CD4-positive, alpha-beta T cell treated with Interleukin-4 for 4 hours (primary cell): ENCODE measurements at places on chromosomes 1 and 21.

DNA sequence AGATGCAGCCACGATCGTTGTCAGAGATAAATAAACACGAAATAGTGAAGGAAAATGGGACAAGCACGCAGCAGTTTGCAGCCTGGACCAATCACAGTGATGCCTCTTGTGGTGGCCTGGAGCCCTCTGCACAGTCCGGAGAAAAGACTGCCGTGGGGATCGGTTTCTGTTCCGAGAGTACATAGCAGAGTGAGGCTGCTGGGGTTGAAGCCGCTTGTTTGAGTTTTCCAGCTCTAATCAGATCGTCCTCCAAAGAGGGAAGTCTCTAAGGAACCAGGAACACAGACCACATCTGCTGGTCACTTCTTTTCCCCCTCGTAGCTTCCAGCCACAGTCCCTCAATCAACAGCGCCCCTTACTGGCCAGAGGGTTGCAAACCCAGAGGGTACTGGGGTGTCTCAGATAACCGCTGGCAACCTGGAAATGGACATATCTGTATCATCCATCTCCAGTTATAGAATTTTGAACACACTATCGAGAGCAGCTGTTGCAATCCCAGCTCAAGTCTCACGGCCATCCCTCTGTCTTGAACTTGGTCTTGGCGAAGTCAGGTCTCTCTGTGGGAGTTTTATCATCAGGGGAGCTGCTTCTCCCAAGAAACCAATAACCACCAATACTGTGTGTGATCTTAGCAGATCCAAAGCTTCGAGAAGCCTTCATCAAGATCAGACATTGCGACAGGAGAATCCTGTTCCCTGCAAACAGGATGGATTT is 57.4 kb downstream of the OLIG1 start:
- peak; percentile 41 for DNase-seq

DNA sequence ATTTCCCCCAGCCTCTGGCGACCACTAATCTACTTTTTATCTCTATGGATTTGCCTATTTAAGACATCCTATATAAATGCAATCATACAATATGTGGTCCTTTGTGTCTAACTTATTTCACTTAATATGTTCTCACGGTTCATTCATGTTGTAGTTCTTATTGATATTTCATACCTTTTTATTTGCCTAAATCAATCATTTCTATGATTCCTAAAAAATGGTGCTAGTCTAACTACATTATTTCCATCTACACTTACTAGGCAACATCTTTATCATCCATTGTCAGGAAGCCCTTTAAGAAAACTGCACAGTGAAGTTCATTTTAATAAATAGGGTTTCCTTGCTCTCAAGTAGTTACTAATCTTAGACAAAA is 380 bp upstream of the FBXO28 start:
- DNase-seq = no peak

DNA sequence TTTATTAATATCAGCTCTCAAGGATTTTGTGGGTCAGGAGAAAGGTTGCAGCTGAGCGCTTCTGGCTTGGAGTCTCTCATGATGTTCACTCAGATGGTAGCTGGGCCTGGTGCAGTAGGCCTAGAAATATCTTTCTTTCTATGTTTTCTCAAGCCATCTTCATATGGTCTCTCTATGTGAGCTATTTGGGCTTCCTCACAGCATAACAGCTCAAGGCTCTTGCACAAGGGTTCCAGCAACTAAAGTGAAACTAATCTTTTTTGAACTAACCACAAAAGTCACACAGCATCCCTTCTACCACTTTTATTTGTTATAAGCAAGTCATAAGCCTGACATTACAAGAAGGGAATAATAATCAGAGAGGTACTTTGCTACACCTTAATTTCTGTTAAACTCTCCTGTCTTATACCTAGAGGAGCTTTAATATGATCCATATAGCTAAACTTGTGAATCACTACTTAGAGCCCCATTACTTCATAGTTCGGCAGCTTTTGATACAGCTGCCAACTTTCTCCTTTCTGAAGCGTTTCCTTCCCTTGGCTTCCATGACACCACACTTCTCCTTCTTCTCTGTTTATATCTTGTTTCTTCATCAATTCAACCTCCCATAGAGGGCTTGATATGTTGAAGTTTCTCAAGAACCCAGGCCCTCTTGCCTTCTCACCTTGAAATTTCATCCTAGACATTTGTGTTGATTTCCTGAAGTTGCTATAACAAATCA is 720.2 kb downstream of the LTN1 start:
- DNase-seq = no peak

DNA sequence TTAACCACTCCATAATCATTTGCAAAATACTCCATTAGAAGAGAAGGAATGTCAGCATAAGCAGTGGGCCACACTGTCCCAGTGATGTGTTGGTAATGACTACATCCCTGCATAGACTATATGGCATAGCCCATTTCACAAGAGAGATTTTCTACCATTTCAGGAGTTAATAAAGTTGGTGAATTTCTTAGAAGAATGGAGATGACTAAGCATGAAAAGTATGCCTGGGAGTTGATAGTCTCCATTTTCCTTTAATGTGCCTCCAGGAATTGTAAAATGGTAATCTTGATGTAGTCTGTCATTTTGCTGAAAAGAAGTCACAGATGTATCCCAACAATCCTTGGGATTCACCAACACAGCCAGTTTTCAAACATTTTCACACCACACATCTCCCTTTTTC is 608.8 kb upstream of the CHRM3 start:
- DNase-seq = no peak

GRCh38 chr1:201734786-201735185 is 94.2 kb upstream of the IPO9 start:
- DNase-seq = no peak

DNA sequence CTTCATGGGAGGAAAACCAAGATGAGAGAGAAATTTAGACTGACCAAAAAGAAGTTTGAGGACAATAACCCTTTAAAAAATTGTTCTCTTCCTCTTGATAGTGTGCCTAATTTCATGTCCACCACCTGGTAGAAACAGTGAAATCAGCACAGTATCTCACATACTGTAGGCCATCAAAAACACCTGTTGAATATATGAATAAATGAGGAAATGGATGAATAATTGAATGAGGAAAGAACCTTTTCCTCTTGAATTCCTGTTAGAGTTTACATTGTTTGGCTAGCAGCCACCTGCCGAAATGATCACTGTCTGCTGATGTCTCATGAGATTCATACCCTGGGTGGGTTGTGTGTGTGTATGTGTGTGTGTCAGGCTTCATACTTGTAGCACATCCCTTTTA is 198.7 kb upstream of the PBX1 start:
- no peak for DNase-seq

DNA sequence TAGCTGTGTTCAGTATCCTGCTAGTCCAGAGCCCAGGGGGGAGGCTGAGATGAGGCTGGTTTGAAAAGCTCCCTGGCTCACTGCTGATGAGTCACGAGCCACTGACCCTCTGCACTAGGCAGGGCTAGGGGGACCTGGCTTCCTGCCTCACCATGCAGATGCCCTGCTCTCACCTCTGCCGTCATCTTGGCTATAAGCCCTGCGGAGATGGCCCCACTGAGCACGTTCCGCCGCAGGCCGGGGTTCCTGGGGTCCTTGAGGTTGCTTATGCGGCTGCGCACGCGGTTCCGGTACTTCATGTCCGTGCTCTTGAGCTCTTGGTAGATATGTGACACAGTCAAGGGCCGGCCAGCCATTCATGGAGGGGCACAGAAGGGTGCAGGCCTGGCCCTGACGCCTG is 24.1 kb upstream of the ZNF436 start:
- DNase-seq = no peak

GRCh38 chr1:111602974-111603373 is 16.6 kb upstream of the RAP1A start:
- DNase-seq = no peak

DNA sequence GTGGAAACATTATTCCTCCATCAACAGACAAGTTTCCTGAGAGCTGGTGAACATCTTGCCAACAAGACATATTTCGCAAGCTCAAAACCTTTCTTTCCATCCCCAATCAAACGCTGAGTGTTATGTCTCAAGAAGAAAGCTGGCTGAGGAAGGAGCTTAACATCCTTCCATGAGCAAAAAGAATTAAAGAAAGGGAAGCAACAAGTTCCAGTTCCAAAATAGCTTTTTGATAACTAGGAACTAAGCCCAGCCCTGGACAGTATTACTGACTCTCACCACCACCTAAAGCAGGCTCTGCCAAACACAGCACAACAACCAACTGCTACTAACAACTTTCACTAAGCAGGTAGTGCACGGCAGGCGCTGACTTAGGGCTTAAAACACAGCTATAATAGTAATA is 50.2 kb downstream of the CAPZB start:
- no peak for DNase-seq

DNA sequence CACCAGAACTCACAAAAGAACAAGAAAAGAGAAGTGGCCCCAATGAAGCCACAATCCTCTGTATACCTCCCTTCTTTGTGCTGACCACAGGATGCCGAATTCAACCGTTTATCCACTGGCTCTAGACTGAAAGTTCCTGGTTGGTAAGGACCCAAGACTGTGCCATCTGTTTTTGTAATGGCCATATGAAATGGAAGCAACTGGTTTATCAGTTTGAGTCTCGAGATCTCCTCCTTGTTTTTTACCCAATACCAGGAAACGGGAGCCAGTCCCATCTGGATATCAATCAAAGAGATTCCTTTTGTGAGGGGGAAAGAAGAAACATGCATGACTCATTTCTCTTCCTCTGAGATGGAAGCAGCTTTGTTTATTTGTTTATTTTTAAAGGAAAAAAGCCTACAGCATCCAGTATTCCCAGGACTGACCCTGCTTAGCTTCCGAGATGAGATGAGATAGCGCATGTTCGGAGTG is 32.4 kb upstream of the ZNF124 start:
- DNase-seq = no peak

GRCh38 chr1:36203554-36204346 is 20.5 kb upstream of the THRAP3 start:
- no peak for DNase-seq

GRCh38 chr1:61659061-61659460 is 65.9 kb downstream of the TM2D1 start:
- no peak for DNase-seq

- DNase-seq = no peak
Measured at GRCh38 chr21:22393324-22393723, 1395.1 kb downstream of the NCAM2 start.

DNA sequence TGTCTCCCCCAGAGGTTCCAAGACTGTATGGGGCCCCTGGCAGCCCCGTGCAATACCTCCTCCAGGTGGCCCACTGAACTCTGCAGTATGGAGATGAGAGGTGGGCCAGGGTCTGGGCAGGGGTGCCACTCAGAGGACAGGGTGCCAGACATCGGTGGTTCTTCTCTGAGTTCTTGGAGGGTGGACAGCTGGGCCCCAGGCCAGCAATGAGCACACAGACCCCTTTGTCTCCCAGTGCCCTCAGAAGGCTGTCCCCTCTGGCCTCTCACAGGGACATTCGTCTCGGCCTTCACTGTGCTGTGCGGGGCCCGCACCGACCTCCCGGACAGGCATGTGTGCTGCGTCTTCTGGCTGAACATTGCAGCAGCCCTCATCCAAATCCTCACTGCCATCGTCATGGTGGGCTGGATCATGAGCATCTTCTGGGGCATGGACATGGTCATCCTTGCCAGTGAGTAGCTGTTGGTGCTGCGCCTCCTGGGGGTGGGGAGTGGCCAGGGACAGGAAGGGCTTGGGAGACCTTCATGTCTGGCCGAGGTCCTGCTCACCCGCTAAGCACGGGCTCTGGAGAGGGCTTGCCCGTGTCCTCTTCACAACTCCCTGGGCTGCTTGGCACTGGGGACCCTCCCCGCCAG is 48.1 kb downstream of the STUM start:
- no peak for DNase-seq

DNA sequence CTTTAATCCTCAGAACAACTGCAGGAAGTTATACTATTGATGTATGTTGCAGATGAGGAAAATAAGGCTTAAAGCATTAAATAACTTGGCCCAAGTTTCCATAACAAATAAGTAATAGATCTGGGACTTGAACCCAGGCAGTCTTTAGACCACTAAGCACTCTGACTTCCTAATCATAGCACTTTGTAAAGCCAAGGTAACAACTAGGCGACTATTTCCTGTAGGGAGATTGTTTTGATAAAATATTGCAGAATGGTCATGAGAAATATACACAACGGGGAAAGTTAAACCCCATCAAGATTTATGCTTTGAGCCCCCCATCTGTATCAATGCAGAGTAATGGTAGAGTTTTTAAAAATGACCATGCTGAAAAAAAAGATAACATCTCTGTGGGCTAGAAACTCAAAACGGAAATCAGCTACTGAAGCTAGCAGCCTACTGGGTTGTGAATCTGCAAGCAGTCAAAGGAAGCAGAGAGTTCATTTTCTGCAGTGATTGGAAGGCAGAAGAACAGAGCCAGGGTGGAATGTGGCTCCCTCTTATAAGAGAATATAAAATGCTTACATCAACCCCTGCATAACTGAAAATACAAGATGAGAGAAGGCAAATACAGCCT is 111.2 kb upstream of the OLIG2 start:
- peak; percentile 14 for DNase-seq

GRCh38 chr1:109816975-109817535 is 53.3 kb upstream of the EPS8L3 start:
- no peak for DNase-seq

GRCh38 chr1:86778569-86779239 is 74.3 kb downstream of the SH3GLB1 start:
- DNase-seq = no peak

GRCh38 chr1:24385160-24385940 is 28.2 kb downstream of the STPG1 start:
- DNase-seq = peak; percentile 18

- peak; percentile 73 for DNase-seq
Measured at GRCh38 chr1:89739013-89739843, 81.6 kb upstream of the LRRC8D start.

GRCh38 chr1:33903210-33903589 is 39.3 kb downstream of the HMGB4 start:
- no peak for DNase-seq
